ENCODE measurements at places on chromosomes 3 and 15. TPM values are rescaled to one million over a fixed set of nuclear protein-coding genes. Genes with fewer than 3 reads are reported as not detected.

Gene P2RY14
- not detected for total RNA-seq

Gene VGLL3
- total RNA-seq = 3.7 TPM

Gene PLXNB1
- 26.7 TPM for total RNA-seq

Gene LCMT2
- total RNA-seq = 7.0 TPM

Gene CD47
- 73.4 TPM for total RNA-seq

Gene RBPMS2
- 0.13 TPM for total RNA-seq

Gene BCHE
- 0.13 TPM for total RNA-seq

Gene HRH1
- total RNA-seq = 14.5 TPM

Gene GOLGA6L7
- not detected for total RNA-seq

Gene MYL3
- not detected for total RNA-seq

Gene SLC7A14
- 2.4 TPM for total RNA-seq

Gene CDHR4
- not detected for total RNA-seq

Gene GOLGA6C
- not detected for total RNA-seq
